ENCODE measurements at places on chromosomes 16 and 17.
A peak's percentile ranks its signal among the peaks of the same experiment; 100 is the strongest.

- no peak for DNase-seq
These were observed 1082.8 kb upstream of the RBFOX1 start for GRCh38 chr16:6249863-6250262.

GRCh38 chr17:6346156-6346786, 88.7 kb downstream of the AIPL1 start:
- no peak for DNase-seq

- no peak for DNase-seq
These were observed at the start of gene PIK3R6 for GRCh38 chr17:8867361-8867981. TSS of gene PIK3R6 (minus strand) at chr17:8867674. CDS start at chr17:8849794, 17,880 bp downstream.

GRCh38 chr17:2395258-2396181, 5.3 kb downstream of the MNT start:
- peak; percentile 28 for DNase-seq

DNA sequence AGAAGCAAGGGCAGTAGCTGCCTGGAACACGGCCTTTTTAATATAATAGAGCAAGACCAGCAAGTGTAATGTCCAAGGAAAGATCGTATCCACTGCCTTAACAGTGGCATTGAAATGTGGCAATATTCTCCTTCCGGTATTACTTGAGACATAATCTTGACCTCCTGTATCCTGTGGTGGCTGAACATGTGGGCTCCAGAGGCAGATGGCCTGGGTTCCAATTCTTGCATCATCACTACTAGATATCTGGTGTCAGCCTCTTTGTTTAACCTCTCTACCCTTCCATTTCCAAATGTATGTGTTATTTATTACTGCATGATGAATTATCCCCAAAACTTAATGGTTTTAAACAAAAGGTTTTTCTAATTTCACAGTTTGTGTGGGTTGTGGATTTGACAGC, 3.5 kb upstream of the CDYL2 start:
- no peak for DNase-seq

GRCh38 chr17:33039874-33040273, 48.2 kb downstream of the SPACA3 start:
- no peak for DNase-seq

DNA sequence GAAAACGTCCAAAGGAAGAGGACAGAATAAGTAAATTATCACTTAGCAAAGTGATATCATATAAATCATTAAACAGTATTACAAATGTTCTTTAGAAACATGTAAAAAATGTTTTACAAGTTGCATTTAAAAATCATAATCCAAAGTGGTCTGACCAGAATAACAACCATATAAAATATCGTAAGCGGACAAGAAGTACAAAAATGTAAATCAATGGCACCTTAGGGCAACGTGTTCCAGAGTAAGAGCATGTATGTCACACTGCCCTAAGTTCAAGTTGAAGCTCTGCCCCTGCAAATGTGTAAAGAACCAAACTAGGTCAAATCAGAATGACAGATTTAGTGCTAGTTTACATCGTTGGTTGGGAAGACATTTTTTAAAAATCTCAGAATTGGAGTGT, 11.4 kb downstream of the USP31 start:
- DNase-seq, result no peak

DNA sequence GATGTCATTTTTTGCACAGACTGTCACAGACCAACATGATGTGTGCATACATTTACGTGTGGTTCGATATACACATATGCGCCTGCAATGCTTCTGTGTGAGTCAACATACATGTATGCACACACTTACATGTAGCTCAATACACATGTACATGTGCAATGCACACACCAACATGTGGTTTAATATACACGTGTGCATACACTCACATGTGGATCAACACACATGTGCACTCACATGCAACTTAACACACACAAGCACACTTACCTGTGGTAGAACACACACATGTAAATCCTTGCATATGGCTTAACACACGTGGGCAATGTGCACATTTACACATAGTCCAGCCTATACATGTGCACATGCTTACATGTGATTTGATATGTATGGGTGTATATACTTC, 97.5 kb downstream of the CYLD start:
- no peak for DNase-seq

GRCh38 chr17:75757086-75757681, 7.8 kb downstream of the GALK1 start:
- DNase-seq, result no peak

- DNase-seq, result no peak
These were observed 16.4 kb upstream of the FLCN start for GRCh38 chr17:17253406-17253805.

GRCh38 chr17:17153709-17154108, 52.4 kb downstream of the PLD6 start:
- DNase-seq, result no peak

GRCh38 chr17:18191236-18191667, 7.6 kb downstream of the ALKBH5 start:
- DNase-seq, result peak; percentile 77

- no peak for DNase-seq
These were observed 67.3 kb downstream of the ANKRD11 start for GRCh38 chr16:89422905-89423630.

DNA sequence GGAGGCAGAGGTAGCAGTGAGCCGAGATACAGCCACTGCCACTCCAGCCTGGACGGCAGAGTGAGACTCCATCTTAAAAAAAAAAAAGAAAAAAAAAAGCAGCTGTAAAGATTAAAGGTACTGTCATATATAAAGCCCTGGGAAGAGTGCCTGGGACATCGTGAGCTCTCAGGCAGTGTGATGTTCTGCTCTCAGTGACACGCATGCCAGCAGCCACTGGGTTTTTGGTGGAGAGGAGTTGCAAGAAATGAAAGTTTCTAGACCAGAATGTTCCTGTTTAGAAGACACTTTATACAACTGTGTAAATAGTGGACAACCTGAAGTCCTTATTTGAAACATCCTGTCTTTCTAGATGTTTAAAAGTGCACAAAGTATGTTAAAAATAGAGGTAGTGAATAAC, 213.2 kb downstream of the IRF8 start:
- no peak for DNase-seq

DNA sequence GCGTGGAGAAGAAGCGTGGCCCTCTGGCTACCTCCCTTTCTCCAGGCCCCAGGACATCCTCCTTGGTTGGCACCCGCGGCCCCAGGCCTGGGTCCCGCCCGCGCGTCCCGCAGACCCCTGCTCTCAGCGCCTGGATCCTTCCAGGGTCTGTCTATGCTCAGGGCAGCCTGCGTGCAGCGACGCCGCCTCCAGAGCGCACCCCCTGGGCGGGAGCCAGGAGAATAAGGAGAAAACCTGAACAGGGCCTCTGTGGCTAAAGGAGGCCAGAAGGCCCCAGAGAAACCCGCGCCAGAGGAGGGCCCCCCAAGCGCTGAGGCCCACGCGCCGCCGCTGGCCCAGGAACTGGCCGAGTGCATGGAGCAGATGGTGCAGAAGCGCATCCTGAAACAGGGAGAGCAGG, 40.4 kb upstream of the DNAJA2 start:
- no peak for DNase-seq

- no peak for DNase-seq
These were observed 2451.0 kb downstream of the TP53TG3F start for GRCh38 chr16:35910409-35910808.

GRCh38 chr17:82384730-82385481, 13.3 kb downstream of the UTS2R start:
- no peak for DNase-seq

- DNase-seq, result no peak
These were observed 63.1 kb upstream of the BCO1 start for GRCh38 chr16:81175325-81175891.

- no peak for DNase-seq
These were observed 36.7 kb downstream of the CCDC182 start for GRCh38 chr17:57708410-57708809.

DNA sequence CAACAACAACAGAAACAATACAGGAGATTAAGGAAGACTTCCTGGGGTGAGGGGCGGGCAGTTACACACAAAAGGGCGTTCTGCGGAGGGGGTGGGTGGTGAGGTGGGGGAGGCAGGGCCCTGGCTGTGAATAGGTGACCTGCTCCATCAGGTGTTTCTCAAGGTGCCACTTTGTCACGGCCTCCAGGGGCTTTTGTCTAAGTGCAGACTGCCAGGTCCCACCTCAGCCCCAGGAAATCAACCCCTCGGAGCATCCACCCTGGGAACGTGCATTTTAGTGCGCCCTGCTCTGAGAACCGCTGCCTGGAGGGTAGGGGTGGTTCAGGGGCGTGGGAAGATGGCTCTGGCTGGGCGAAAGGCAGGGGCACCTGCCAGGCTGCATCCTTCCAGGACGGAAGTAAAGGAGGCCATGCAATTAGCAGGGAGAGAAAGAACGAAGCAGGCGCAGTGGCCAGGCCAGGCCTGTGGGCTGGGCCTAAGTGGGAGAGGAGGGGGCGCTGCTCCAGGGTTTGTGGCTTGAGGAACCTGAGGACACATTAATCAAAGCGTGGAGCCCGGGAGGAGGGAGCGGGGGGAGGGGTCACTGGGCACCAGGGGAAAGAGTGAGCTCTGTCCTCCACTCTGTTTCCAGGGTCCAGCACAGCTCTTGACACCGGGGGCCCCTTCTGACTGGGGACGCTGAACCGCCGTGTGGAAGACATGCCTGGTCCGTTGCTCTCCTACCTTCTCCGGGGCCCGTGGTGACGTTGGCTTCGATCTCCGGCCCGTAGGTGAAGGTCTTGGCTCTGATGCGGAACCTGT, 49.4 kb upstream of the CDC42EP4 start:
- no peak for DNase-seq

DNA sequence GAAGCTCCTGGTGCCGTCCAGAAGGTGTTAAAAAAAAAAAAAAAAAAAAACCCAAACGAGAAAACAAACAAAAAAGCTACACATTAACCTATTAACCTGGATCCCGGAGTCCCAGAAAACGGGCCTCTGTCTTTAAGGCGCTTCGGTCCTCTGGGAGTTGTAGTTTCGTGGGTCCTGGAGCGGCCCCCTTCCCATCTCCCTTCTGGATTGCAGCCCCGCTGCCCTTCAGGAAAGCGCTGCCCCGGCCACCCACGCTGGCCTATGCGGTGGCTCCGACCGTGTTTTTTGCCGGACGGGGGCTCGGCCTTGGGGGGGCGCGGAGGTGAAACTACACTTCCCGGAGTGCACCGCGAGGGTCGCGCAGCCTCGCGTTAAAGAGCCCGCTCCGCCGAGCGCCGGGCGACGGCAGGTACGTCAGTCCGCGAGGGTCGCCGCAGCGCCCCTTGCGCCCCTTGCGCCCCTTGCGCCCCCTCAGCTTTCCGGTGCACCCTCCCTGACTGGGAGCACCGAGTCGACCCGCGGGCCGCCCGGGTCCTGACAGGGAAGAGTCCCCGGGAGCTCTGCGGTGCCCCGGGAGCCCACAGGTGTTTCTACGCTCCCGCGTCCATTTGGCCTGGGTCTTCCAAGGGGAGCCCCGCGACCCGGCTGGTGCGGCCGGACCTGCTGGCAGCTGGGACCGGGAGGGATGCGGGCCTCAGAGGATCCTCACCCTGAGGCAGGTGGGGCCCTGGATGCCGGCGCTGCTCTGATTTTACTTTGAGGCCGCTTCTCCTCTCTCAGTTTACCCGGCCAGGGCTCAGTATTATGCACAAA, at the start of gene FCSK:
TSS of gene FCSK (plus strand) at position 374 of the 813 bp plus-strand sequence. CDS start 8,596 bp downstream, outside the sequence.
- peak; percentile 68 for DNase-seq

Measured in dermis microvascular lymphatic vessel endothelial cell (primary cell).